ENCODE measurements at places on chromosomes 5 and 9.
A peak's percentile ranks its signal among the peaks of the same experiment; 100 is the strongest.

DNA sequence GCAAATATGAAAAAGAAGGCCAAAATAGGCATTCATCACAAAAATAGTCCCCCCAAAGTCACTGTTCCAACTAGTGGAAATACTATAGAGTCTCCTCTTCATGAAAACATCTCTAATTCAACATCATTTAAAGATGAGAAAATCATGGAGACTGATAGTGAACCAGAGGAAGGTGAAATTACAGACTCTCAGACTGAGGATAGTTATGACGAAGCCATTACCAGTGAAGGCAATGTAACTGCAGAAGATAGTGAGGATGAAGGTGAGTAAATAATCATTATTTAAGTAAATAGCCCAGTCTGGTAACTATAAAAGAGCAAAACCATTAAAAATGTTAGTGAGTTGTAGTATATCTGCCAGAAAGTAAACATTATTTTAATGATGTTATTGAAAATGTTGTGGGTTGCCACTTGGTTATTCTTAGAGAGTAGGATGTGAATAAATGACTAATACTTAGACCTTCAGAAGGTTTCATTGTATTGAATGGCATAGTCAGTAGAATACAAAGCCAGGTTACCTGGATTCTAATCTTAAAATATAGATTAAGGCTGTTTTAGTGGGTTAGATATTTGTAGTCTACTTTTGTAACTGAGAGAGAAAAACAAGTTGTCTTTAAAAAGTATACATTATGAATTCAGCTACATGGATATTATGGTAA lies 16.3 kb downstream of the AGGF1 start:
- DNase-seq: no peak

- DNase-seq: no peak
Observed at GRCh38 chr9:131272212-131272611, 4.1 kb downstream of the FAM78A start.

DNA sequence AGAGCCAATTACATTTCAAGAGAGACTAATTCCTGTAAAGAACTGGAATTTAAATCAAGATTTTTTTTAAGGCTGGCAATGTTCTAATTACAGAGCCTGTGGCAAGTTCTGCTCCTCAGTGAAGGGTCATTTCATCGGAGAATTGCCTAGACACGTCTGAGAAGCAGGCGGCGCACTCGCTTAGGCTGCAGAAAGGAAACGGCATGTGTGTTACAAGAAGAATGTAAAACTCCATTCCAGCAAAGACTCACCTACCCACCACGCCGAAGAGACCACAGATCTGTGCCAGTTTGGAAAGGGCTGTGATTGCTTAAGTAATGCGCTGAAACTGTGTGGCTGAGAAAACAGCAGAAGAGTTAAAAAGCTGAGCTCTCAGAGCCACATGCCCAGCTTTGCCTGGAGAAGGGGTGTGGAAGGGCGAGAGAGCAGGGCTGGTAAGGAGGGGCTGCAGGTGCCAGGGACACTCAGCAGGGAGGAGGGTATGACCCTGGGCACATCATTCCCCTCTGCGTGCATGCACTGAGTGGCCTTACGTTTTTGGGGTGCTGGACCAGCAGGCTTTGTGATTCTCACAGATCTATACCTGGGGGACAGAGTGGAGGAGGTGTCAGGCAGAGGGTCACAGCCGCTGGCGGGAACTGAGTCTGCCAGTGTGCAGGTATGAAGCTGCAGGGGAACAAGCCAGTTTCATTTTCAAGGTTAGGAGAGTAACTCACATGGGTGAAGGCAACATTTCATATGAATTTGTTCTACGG lies 17.8 kb upstream of the SLC25A51 start:
- no peak for DNase-seq

- DNase-seq: no peak
Observed at GRCh38 chr5:150154618-150155128, 972 bp downstream of the PDGFRB start.

GRCh38 chr5:100913298-100913697 lies 10.2 kb upstream of the ST8SIA4 start:
- no peak for DNase-seq

DNA sequence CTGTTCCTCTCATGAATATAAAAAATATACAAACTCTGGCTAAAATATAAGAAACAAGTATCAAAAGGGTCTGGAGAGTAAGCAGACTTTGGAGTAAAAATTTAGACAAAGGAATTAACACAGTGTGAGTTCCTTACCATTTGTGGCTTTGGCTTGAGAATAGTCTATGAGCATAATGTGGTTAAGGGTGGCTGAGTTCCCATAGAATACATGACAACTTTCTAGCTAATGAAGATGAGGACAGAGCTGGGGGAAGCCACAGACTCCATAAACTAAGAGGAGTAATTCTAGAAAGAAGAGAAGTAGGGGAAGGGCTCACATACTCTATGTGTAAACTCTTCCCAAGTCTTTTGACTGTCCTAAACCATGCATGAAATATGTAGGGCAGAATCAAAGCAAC lies 79.4 kb downstream of the CAAP1 start:
- no peak for DNase-seq

- DNase-seq: no peak
Observed at GRCh38 chr5:15420201-15420600, 79.8 kb upstream of the FBXL7 start.

DNA sequence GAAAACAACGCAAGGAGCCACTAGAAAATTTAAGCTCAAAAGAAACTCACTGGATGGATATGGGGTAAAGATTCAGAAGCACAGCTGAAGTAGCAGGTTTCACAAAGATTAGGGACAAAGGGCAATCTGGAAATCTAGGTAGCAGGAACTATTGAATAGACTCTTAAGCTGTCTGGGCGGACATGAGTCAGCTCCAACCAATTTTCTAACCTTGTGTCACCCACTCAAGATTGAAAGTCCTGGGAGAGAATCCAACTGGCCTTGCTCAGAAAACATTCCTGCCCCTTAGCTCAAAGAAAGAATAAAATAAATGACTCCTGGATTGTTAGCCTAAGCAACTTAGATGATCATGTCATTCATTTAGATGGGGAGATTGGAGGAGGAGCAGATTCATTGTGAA lies 69.2 kb downstream of the STK32A start:
- DNase-seq: no peak

- DNase-seq: no peak
Observed at GRCh38 chr5:12870872-12871539, 966.8 kb upstream of the CTNND2 start.

DNA sequence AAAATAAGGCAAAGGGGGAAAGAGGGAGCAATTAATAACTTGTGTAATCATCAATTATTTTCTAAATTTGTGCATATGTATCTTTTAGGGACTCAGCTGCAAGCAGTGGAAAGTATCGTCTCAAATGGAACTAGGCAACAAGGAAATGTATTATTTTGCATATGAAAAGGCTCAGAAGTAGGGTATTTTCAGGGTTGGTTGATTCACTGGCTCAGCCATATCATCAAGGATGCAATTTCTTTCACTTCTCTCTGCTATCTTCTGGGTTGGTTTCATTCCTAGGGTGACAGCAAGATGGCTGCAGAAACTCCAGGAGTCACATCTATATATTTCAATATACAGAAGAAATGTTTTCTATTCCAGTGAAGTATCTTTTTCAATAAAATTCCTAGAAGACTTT lies 509.8 kb downstream of the DMAC1 start:
- no peak for DNase-seq

GRCh38 chr5:7668627-7669026 lies 182.3 kb downstream of the CFAP90 start:
- no peak for DNase-seq

- no peak for DNase-seq
Observed at GRCh38 chr5:59296317-59297264, 596.9 kb downstream of the PDE4D start.

GRCh38 chr5:96017951-96018350 lies 56.3 kb upstream of the ELL2 start:
- DNase-seq: no peak

DNA sequence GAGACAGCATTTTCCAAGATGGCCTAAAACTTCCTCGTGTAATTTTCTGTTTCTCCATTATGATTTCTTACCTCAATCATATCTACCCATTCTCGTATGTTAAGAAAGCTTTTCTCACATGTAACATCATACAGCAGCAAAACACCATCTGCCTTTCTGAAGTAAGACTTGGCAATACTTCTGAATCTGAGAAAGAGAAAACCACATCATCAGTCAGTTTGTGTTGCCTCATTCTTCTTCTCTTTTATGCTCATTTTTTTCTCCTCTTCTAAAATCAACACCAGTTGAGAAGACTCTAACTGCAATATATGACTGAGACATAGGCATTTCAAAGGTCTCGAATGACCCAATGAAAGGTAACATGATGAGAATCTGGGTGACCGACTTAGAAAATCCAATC lies 66.0 kb downstream of the RASEF start:
- no peak for DNase-seq

GRCh38 chr9:121038362-121038761 lies 11.7 kb downstream of the C5 start:
- no peak for DNase-seq

GRCh38 chr9:61668846-61669245 lies 479.0 kb downstream of the SPATA31A7 start:
- DNase-seq: no peak

DNA sequence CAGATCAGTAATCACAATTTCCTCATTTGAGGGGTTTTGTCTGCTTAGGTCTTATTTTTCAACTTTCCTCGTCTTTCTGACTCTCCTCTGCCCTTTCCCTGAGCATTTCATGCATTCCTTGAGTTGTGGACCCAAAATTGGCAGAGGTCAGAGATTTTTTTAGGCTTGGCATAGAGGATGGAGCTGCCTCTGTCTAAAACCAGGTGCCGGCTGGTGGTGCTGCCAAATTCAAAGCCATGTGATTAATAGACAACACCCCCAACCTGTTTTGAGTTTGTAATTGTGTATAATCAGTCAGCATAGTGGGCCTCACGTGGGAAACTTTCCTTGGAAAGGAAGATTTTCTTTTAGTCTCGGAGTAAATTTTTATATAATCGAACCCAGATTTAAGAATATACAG lies 39.6 kb downstream of the TJP2 start:
- DNase-seq: no peak

GRCh38 chr5:169307646-169308045 lies 6.7 kb upstream of the SLIT3 start:
- DNase-seq: no peak

DNA sequence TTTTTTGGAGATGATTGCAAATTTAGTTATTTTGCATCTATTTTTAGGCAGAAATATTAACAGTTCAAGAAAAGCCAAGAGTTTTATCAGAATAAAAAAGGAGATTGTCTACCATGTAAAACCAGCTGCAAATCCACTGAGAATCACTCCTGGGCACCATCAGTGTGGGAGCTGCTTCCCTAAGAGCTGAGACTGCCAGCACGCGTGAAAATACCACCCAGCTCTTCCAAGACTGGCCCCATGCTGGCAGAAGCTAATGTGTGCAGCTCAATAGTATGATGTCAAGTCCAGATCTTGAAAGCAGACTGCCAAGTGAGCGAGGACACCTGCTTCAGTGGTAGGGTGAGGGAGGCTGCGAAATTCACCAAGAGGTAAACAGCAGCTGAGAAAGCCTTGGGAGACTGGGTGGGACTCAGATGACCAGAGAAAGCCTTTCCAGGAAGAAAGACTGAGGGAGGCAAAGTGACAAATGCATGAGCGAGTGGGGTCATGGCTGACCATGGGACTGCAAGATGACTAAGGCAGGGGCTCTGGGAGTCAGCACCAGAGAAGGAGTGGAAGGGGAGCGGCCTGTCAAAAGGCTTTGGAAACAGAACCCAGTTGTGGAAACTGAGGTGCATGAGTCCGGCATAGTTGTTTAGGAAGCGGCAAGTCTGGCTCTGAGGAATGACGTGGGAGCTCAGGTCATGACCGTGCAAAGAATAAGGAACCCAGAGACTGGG lies 200.9 kb downstream of the GADD45G start:
- no peak for DNase-seq

GRCh38 chr5:41296066-41296465 lies 82.7 kb upstream of the C6 start:
- DNase-seq: no peak

DNA sequence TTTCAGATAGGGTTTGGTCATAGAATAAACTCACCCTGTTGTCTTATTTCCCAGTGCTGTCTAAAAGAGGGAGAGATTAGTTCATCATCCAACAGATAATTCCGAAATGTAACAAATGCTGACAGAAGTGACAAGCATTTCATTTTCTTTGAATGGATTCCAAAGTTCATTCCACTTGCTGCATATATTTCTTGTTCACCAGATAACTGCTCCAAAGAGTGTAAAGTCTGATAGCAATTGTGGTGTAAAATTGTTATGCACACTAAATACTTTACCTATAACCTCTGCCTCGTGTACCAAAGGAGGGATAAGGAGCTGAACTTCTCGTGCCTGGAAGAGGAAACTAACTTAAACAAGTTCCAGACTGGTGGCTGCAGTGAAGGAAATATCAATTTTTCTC lies 290.0 kb upstream of the ADAMTSL1 start:
- DNase-seq: no peak

GRCh38 chr9:104200456-104200994 lies 106.4 kb downstream of the SMC2 start:
- DNase-seq: no peak

GRCh38 chr5:66339896-66340295 lies 195.8 kb downstream of the SREK1 start:
- DNase-seq: no peak

DNA sequence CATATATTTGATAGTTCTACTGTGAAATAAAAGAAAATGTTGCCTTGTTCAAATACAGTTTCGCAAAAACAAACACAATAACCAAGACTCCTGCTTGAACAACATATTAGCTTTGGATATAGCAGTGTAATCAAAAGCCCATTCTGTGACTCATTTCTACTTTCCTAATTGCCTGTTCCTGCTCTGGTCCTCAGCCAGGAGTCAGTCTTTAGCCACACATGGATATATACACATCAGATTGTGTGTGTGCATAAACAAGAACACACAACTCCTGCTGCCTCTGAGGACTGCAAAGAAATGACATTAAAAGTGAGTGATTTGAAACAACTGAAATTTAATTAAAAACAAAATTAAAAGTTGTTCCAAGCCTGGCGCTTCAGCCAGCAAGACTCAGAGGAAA lies 334.8 kb downstream of the TRIM32 start:
- DNase-seq: no peak

GRCh38 chr9:35847792-35848572 lies 19.0 kb downstream of the TMEM8B start:
- DNase-seq: peak; percentile 19

GRCh38 chr9:124426361-124426760 lies 11.1 kb upstream of the PSMB7 start:
- DNase-seq: no peak

DNA sequence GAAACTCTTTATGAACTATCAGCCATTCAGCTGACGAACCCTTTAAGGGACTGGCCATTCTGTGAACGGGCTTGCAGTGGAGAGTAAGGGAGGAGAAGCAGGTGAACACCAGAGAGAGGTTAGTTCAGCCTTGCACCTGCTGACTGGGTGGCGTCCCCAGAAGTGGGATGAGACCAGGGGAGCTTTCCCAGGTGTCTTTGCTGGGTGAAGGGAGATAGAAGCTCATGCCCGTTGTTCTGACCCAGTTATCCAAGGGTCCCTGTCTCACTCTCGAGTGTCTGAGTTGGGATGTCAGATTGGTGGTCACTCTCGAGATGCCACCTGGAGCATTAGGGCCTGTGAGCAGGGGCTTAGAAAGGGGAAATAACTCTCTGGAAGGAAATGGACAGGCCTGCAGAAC lies 68.7 kb downstream of the MSX2 start:
- no peak for DNase-seq

- DNase-seq: no peak
Observed at GRCh38 chr9:129709438-129710168, 43.2 kb downstream of the PTGES start.

GRCh38 chr5:118789366-118789765 lies 199.0 kb downstream of the DTWD2 start:
- DNase-seq: peak; percentile 33
